Stimulated activated CD8-positive, alpha-beta memory T cell treated with anti-CD3 and anti-CD28 coated beads, Interleukin-2, amount 100 ng/mL, for 1 hour (primary cell): ENCODE measurements at places on chromosomes 16 and 17.

- DNase-seq, result no peak
These were observed 449.0 kb upstream of the CDH5 start for GRCh38 chr16:65917466-65917865.

- DNase-seq, result no peak
These were observed 1.1 kb upstream of the NME2 start for GRCh38 chr17:51164911-51165679.

DNA sequence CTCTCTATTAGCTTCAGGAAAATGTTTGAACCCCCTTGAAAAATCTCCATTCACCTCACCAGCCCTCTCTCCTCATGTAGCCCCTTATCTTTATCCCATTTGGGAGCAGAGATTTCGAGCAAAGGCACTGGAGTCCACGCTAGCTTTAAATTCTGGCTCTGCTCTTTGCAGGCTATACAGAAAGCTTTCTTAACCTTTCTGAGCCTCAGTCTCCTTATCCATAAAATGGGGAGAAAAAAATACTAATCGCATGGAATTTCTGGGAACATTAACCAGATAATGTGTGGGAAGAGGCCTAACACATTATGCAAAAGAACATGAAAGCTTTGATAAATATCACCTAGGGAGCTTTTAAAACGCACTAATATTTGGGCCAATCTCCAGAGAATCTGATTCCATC is 476.3 kb upstream of the CDH5 start:
- DNase-seq, result no peak

DNA sequence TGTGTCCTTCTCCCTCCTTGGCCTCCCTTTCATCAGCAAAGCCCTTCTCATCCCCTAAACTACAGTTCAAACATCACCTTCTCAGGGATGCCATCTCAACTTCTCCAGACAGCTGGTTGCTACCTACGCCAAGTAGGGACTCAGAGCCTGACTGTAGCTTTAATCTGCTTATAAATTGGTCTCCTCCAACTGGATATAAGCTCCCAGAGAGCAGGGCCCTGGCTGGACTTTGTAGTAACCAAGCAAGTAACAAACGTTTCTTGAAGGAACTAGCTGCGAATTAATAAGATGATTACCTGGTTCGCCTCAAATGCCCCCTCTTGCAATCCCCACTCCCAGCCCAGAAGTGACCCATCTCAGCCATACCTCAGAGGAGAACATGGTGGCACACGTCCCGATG is 17.5 kb upstream of the KLHL11 start:
- DNase-seq, result no peak

- DNase-seq, result no peak
These were observed 42.3 kb upstream of the CCNF start for GRCh38 chr16:2386990-2387389.

- no peak for DNase-seq
These were observed 508 bp downstream of the FLCN start for GRCh38 chr17:17236295-17237025.

DNA sequence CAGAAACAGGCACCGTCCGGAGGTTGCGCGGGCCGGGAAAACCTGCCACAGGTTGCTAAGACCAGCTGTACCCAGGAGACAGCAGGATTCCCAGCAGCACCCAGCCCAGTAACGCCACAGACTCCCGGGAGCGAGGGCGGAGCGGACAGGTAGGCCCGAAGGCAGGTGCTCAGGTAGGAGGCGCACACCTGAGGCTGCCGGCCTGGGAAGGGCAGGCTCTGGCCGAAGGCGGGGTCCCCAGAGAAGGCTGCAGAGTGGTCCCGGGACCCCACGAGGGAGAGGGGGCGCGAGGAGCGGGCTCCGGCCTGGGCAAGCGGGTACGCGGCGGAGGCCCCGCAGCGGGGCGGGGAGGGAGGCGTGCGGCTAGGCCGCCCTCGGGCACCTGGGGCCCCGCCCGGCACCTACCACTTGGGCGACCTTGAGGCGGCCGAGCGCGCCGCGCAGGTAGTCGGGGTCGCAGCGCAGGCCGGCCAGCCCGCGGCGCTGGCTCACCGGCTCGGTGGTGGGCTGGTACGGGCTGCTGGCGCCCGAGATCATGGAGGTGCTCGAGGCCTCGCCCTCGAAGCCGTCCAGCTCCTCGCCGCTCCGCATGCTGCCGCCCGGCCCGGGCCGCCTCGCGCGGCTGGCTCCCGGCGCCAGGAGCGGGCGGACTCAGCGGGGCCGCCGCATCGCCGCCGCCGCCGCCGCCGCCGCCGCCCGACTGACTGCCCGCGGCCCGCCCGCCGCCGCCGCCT is 441 bp downstream of the CMTM4 start:
- no peak for DNase-seq

DNA sequence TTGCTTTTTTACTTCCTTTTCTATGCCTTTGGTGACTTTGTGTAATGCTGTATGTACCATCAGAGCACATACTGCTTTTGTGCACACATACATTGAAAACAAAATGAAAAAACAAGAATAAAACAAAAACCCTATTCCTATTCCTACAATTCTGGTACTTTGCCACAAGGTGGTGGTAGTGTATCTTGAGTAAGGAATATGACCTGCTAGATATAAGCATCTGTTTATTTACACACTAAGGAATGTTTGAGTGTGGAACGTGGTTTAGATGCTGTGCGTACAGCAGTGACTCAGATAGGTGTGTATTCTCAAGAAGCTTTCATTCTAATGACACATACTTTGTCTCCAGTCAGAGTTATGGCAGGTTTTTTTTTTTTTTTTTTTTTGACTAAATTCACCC is 606.2 kb downstream of the WWOX start:
- DNase-seq, result no peak

- no peak for DNase-seq
These were observed 258.4 kb downstream of the MAP2K6 start for GRCh38 chr17:69672924-69673323.

DNA sequence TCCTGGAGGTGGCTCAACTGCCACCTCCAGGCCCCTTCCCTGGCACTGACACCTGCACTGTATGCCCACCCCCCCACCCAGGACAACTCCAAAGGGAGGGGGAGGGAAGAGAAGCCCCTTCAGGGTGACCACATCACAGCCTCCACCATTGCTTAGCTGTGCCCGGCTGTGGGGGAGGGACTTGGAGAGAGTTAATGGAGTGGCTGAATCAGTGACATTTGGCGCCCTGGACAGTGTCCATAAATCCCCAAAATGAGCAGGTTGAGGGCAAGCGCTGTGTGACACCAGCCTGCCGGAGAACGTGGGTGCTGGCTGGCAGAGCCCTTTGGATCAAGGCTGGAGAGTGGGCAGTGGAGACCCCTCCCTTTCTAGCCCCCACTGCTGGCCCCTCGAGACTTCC is 883 bp downstream of the USH1G start:
- no peak for DNase-seq

- no peak for DNase-seq
These were observed 306.1 kb upstream of the XYLT1 start for GRCh38 chr16:17776888-17777287.

DNA sequence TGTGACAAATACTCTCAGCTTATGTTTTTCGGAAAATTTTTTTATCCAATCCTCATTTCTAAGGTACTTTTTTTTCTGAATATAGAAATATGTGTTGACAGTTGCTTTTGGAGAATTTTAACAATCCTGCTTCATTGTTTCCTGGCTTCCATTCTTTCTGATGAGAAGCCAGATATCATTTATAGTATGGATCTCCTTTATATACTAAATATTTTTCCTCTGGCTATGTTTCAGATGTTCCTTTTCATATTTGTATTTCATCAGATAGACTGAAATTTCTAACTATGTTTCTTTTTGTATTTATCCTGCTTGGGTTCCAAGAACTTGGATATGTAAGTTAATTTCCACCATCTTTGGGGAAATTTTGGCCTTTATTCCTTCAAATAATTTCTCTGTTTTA is 138.9 kb upstream of the CDH11 start:
- no peak for DNase-seq

DNA sequence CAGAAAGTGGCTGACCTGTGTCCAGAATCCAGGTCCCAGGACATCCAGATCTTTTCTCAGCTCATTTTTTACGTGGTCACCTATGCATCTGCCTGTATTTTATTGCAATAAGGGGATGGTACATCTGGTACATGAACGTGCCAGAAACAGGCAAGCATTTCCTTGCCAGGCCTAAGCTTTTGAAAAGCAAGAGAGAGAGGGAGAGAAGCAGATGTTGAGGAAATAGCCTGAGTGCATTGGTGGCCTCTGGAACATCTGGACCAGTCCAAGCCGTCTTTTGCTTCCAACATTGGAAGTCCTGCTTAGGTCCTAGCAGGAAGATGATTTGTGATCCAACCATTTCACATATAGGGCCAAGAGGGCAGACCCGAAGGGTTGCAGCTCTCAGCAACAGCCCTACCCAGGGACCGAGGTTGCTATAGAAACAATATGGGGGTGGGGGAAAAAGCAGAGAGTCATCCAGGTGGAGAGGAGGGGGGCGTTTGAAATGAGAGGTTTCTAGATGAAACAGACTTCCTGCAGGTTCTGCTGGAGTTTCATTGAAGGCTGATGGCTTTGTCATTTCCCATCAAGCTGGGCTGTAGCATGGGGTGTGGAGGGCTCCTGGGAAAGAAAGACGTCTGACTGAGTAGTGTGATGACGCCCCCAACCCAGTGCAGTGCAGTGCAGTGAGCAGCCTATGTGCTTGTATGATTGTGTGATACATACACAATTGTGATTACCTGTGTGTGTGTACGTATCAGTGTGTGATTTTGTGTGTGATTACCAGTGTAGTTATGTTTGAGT is 61.6 kb downstream of the SHISA6 start:
- no peak for DNase-seq

DNA sequence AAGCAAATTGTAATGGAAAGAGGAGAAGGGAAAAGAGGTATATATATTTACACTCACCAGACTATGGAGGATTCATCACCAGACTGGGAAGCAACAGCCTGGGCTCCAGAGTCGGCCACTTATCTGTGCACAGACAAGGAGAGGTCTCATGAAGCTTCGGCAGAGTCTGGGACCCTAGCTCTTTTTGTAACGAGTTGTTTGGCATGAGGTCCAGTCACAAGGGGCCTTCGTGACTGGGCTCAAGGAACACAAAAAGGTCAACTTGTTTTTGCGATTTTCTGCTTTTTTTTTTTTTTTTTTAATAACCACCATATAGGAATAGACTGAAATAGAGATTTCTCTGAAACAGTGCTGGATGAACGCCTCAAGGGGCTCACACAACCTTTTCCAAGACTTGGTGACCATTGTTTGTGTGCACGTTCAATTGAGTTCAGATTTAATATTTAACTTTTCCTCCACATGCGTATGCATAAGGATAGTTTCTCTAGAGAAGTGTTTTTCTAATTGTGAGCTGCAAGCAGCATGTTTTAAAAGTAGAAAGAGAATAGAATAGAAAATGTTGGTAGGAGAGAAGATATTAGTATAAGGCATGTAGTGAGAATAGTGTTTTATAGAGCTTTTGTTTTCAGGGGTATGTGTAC is 25.8 kb downstream of the BPTF start:
- no peak for DNase-seq

- DNase-seq, result peak; percentile 44
These were observed 24.4 kb downstream of the SREBF1 start for GRCh38 chr17:17812211-17813054.

DNA sequence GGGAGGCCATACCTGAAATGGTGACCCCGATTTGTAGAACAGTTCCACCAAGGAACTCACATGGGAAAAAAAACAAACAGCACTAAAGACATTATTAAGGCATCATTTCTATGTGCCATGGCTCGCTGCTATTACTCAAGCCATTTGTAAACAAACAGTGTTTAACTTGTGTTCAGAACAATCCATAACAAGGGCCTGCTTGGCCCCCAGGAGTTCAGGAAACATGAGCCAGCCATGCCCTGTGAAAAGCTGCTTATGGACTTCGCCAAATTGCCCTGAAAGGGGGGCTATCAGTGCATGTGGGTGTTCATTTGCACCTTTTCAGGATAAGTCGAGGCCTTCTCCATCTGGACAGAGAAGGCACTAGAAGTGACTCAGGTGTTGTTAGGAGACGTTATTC is 8.0 kb downstream of the POLR3K start:
- DNase-seq, result no peak

- DNase-seq, result no peak
These were observed 5.5 kb upstream of the RDM1 start for GRCh38 chr17:35936063-35936462.

DNA sequence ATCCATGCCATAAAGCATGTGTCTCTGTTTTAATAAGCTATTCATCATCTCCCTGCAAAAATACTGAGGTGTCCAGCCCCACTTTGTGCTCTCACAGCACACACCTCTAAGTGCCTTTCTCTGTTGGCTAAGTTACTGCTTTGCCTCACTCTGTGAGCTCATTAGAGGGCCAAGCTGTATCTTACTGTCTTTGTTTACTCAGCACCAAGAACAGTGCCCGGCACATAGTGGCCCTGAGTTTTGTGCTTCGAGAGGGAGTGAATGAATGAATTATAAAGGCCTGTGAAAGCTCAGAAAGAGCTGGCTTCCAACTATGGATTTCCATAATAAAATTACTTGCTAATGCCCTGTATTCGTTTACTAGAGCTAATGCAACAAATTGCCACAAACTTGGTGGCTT is 50.2 kb upstream of the NOG start:
- DNase-seq, result no peak

DNA sequence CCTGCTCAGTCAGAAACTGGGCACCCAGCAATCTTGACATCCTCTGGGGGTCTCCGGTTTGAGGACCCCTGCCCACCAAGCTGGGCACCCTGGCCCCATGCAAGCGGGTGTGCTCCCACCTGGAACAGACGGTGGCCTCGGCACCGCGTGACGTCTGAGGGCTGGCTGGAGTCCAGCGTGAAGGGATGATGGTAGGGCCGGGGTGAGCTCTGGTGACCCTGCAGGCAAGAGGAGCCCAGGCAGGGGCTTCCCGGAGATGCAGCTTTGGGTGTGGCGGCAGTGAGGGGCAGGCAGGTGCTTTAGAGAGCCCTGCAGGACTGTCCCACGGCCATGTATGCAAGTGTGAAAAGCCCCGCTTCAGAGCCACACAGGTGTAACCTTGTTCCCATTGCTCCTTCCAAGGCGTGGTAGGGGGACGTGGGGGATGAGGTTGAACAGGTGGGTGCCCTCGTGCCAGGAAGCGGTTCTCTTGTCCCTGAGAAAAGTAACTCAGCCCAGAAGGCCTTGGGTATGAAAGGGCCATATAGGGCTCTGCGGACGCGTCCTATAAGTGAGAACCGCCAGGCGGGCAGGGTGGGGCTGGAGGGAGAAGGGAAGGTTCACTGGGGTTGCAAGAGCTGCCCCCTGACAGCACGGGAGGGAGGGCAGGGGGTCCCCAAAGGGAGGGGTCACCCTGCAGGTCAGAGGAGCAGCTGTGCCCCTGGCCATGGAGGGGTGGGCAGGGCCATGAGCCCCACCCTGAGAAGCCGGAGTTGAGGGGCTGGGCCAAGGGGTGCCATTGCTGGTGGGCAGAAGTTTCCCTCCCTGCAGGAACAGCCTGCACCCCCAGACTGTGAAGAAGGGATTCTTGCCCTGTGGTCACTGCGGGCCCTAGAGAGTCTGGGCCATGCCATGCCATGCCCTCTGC is 9.2 kb downstream of the RGS11 start:
- DNase-seq, result no peak
